DMS153 (cell line): ENCODE measurements at places on chromosomes 2 and 18.

GRCh38 chr18:1020731-1021344, 116.2 kb downstream of the ADCYAP1 start:
- no peak for DNase-seq

DNA sequence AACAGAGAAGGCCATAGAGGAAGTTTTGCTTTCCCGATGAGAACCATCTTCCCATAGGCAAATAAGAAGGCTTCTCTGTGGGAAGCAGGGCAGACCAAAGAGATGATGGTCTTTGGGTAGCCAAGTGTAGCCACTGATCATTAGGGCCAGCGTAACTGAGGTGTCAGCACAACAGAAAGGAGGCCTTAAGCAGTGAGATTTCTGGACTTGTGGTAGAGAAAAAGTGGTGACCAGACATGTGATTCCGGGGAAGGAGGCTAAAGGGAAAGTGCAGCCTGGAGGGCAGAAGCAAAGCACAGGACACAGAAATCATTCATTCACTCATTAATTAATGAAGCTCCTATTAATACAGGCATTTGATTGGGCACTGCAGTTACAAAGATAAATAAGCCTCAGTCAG, 15.4 kb downstream of the EVA1A start:
- DNase-seq = no peak

- DNase-seq = no peak
Measured at GRCh38 chr2:151297882-151298281, 8.4 kb upstream of the NMI start.

- DNase-seq = no peak
Measured at GRCh38 chr2:133167990-133168389, 400.3 kb downstream of the NCKAP5 start.

DNA sequence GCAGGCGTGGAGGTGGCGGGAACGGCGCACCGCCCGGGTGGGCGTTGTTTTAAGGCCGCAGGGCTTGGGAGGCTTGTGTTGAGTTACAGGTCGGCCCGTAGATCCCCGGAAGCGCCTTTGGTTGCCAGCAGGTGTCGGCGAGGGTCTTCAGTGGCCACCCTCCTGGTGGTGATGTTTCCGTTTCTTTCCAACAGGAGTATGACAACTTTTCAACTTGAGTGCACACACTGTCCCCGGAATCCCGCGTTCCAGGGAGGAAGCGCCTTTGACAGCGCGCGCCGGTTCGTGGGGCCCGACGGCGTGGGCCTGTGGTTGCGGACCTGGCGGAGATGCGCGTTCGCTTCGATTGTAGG, 1.0 kb upstream of the HDAC4 start:
- peak; percentile 68 for DNase-seq

GRCh38 chr2:85323351-85323987, 4.3 kb downstream of the TGOLN2 start:
- no peak for DNase-seq
